ENCODE measurements at places on chromosomes 13 and 19.

- no peak for DNase-seq
Measured at GRCh38 chr13:108807841-108808240, 178.4 kb downstream of the MYO16 start.

DNA sequence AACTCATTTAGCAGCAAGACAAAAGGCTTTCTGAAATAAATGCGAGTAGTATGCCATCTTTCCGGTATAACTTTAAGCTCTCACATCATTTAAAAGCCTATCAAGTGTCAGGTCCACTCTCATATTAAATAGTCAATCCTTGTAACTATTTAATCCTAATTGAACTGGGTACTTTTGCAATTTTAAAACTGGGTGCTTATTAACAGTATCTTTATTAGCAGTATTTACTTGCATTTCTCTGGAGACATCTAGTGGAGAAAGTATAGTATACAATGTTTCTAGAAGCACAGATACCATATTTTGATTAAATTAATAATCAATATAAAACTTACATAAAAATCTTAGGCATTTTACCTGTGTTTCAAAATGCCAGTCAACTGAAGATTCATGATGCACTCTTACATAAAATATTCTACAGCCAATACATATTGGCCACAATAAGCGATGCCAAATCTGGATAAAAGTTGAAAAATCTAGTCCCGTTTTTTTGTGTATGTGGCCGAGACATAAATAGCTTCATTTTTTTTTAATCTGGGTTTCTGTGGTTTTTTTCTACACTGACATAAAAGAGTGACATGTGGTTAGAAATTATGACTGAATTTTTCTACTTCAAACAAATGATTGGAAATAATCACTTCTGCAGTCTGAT is 4.3 kb upstream of the POSTN start:
- no peak for DNase-seq

DNA sequence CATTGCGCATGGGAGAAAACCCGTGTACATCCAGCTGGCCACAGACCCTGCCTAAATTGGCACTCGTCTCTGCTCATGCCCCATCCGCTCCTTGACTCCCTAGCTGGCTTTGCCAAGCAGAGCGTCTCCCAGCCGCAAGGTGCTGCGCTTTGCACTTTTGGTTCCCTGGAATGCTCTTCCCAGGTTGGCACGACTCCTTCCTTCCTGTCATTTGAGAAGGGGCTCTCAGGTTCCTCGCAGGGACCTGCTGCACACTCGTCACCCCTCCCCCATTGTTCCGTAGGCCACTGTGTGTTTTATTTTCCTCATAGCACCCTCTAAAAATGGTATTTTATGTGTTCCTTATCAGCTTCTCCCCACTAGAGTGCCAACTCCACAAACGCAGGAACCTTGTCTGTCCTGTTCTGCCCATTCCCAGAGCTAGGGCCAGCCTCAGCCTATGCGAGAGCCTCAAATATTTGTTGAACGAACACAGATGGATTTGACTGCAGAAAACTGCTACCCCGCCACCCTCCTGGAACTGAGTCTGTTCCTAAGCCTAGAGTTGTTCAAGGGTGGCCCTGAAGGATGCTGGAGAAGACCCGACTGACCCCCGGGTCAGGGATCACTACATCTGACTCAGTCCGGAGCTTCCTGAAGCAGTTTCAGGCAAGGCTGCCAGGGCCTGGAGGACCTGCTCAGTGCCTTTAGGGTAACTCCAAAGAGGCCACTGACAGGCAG is 8.4 kb upstream of the CEBPA start:
- no peak for DNase-seq

DNA sequence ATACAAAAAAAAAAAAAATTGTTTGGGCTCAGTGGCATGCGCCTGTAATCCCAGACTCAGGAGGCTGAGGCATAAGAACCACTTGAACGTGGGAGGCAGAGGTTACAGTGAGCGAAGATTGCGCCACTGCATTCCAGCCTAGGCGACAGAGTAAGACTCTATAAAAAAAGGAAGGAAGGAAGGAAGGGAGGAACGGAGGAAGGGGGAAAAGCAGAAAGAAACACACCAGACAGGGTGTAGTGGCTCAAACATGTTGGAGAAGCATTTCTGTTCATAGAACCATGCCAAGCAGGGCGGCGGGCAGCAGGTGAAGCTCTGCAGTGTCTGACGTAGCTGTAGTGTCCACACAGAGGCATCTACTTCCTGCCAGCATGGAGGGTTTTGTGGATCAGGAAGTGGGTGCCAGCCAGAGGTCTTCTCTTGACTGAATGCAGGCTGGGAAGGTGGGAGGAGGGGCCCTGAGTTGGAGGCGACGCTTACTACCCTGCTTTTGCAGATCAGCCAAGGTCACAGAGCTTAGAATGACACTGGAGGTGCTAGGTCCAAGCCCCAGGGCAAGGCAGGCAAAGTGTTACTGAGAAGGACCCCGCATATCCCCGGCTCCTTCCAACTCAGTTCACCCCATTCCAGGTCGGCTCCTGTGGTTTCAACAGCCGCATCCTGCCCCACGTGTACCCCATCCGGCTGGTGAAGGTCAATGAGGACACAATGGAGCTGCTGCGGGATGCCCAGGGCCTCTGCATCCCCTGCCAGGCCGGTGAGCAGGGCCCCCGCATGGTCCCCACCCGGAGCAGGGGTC is 11.6 kb upstream of the PGLS start:
- no peak for DNase-seq

DNA sequence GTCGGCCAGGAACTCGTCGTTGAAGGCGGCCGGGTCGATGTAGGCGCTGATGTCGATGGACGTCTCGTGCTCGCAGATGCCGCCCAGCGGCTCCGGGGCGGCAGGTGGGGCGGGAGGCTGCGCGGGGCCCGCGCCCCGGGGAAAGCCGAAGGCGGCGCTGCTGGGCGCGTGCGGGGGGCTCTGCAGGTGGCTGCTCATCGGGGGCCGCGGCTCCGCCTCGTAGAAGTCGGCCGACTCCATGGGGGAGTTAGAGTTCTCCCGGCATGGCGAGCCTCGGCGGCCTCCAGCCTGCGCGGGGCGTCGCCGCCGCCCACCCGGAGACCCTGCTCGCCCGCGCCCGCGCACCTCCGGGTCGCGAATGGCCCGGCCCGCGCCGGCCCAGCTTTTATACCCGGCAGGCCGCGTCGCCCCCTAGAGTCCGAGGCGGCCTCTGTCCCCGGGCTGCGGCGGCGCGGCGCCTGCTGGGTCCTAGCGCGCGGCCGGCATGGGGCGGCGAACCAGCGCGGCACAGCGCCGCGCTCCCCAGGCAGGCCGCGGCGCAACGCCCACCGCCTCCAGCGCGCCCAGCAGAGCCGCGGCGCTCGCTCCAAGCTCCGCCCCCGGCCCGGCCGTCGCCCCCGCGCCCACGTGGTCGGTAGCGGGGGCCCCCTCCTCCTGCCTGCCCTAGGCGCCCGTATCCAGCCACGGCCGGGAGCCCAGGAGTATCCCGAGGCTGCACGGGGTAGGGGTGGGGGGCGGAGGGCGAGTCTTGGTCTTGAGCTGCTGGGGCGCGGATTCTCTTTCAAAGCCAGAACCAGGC is at the start of gene CEBPA:
Gene CEBPA (minus strand): TSS at position 360 of the 799 bp plus-strand sequence. CDS start 120 bp downstream, at position 240.
- peak; percentile 82 for DNase-seq

DNA sequence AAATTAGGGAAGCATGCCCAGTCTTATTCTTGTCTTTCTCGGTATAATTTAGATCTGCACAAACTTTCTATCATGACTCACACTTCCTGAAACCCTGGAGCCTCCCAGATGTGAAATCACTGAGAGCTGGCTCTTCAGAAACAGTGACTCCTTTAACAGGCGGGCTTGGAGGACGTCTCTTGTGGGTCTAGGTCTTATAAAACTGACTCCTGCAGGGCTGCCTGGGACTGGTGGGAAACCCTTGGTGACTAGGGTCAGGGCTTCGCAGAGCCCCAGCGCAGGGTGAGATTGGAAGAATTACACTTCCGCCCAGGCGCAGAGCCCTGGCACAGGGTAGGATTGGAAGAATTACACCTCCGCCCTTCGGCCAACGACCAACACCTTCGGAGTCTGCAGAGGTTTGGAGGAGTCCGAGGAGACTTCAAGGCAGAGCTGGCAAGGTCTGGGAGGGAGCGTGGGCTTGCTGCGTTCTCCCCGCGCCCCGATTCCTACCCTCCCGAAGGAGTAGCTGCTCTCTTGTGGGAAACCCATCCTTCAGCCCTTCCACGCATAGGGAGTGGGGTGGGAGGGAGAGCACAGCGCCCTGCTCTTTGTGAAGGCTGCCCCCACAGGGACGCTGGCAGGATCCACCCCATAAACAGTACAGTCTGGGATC is 43.4 kb upstream of the MAP3K10 start:
- DNase-seq, result peak; percentile 55

DNA sequence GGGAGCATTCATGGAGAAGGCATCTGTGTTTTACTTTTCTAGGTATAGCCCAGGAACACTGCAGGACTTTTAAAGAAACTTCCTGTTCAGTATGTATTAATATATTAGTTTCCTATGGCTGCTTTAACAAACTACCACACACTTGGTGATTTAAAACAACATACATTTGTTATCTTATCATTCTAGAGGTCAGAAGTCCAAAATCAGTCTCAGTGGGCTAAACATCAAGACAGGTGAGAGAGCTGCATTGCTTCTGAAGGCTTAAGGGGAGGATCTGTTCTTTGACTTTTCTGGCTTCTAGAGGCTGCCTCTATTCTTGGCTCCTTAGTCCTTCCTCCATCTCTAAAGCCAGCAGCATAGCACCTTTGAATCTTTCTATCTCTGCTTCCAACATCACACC is 37.6 kb upstream of the DIAPH3 start:
- no peak for DNase-seq

GRCh38 chr19:5041168-5041912 is 72.4 kb downstream of the KDM4B start:
- DNase-seq, result no peak

GRCh38 chr13:45362939-45363338 is 22.0 kb upstream of the TPT1 start:
- DNase-seq, result no peak

- no peak for DNase-seq
Measured at GRCh38 chr19:49692147-49692506, 1.2 kb downstream of the CPT1C start.

DNA sequence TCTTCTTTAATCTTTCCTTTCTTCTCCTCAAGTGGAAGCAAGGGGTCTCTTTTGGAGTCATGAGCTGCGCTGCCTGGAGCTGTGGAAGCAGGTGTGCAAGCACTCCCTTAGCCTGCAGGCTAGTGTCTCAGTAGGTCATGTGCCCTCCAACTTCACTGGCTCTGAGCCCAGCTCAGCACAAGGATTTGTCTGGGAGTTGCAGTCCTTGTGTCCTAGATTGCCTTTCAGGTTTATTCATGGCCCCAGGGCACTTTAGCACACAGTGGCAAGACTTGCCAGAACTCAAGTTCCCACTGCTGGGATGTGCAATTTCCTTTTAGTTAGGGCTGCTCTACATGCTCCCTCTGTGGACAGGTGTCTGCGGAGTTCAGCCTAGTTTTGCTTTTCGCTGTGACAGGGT is 211.7 kb downstream of the LIG4 start:
- no peak for DNase-seq

DNA sequence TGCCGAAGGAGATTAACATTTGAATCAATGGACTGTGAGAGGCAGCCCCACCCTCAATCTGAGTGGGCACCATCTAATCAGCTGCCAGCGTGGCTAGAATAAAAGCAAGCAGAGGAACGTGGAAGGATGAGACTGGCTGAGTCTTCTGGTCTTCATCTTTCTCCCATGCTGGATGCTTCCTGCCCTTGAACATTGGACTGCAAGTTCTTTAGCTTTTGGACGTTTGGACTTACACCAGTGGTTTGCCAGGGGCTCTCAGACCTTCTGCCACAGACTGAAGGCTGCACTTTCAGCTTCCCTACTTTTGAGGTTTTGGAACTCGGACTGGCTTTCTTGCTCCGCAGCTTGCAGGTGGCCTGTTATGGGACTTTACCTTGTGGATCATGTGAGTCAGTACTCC is 14.7 kb downstream of the NHLRC3 start:
- DNase-seq, result no peak

GRCh38 chr13:78816154-78816553 is 157.2 kb upstream of the OBI1 start:
- no peak for DNase-seq

GRCh38 chr13:109113427-109113826 is 484.0 kb downstream of the MYO16 start:
- no peak for DNase-seq

DNA sequence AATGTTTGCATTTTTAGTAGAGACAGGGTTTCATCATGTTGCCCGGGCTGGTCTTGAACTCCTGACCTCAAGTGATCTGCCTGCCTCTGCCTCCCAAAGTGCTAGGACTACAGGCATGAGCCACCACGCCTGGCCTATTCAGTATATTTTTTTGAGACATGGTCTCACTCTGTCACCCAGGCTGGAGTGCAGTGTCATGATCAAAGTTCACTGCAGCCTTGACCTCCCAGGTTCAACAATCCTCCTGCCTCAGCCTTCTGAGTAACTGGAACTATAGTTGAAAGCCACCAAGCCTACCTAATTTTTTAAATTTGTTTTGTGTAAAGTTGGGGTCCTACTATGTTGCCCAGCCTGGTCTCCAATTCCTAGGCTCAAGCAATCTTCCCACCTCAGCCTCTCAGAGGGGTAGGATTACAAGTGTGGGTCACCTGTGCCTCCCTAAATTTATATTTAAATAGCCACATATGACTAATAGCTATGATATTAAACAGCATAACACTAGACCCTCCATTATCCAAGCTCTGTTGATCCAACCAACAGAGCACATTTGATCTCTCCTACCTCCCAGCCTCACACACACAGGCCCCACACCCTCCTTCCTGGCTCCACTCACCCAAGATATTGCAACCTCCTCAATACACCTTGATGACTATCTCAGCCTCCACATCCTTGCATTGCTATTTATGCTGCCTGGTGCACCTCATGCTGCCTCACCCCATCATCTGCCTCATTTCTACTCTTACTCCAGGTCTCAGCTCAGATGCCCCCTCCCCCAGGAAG is 2.1 kb upstream of the CEACAM19 start:
- DNase-seq, result no peak

- no peak for DNase-seq
Measured at GRCh38 chr19:43498233-43498842, 6.2 kb downstream of the PHLDB3 start.

DNA sequence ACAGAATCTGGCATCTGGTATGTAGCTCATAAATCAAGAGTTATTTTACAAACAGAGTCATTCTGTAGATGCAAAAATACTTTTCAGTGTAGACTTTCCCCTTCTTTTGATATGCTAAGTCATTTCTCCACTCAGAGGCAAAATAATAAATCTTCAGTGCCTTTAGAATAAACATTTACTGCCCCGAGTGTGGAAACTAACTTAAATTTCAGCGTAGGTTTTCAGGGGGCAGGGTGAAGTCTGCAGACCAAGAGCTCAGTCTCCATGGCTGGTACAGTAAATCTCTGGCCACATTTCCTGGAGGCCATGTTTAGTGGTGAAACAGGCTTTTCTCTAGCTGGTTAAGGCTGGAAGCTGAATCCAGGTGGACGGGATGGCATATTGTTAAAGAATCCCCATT is 13.1 kb upstream of the ADPRHL1 start:
- no peak for DNase-seq

DNA sequence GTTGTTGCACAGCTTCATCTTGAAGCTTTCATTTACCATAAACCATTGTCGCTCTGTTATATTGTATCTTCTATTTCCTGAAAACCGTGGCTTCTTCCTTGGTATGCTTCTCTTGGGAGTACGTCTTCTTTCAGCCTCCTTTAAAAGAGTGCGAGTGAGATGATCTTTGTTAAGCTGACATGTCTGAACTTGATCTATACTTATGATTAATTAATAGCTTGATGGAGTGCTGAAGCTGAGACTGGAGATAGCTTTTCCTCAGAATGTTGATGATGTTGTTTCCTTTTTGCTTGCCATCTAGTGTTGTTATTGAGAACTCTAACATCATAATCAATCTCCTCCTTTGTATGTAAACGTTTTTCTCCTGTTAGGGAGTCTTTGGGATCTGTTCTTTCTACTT is 529.3 kb upstream of the SPRY2 start:
- DNase-seq, result no peak

Data from hepatic stellate cell (primary cell).